Fibroblast of lung (primary cell): ENCODE measurements at places on chromosomes 2 and 18. TPM values are rescaled to one million over a fixed set of nuclear protein-coding genes. Genes with fewer than 3 reads are reported as not detected.

The IKZF2 gene
- 8.2 and 17.2 TPM in 2 replicates for total RNA-seq

The NEUROD1 gene
- not detected in 2 replicates for total RNA-seq

The DSEL gene
- total RNA-seq = 51.1 and 157 TPM in 2 replicates

The C1QL2 gene
- not detected in 2 replicates for total RNA-seq

The SLC14A1 gene
- total RNA-seq = 2.3 and 31.0 TPM in 2 replicates

The MSH2 gene
- total RNA-seq = 18.7 and 19.7 TPM in 2 replicates

The CYP1B1 gene
- 94.1 and 97.3 TPM in 2 replicates for total RNA-seq

The GAREM2 gene
- total RNA-seq = 0.66 and 0.77 TPM in 2 replicates

The INHBB gene
- total RNA-seq = under 0.01 TPM in 1 of 2 replicates, not detected in the other

The COMMD1 gene
- 36.0 and 38.6 TPM in 2 replicates for total RNA-seq
